Transverse colon (tissue), 4 donors: ENCODE measurements at places on chromosomes 4 and X.
A peak's percentile ranks its signal among the peaks of the same experiment; 100 is the strongest.

DNA sequence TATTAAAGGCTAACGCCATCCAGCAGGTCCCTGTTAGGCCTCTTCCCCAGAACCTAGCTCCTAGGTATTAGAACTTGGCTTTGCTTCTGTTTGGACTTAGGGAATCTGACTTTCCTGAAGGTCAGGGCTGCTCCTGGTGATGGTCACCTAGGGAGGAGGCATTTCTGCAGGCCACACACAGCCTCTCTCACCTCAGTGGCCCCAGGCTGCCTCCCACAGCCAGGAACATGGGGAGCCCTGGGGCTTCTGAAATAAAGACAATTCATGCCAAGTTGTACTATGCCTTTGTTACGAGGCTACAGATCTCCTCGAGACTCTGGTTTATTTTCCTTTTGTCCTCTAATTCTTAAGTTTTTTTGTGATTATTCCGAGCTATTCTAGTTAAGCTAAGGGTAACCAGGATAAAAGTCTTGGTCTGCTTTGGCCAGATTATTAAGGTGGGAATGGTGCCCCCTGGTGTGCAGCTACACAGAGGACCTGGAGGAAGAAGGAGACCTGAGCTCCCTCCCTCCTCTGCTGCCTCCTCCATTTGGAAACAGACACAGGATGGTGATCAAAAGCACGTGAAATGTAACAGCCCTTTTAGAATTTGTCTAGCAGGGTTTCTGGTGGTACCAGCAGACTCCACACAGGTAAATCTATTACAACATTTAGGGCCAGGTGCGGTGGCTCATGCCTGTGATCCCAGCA is 131.0 kb downstream of the DCLK2 start:
- DNase-seq = peak; percentile 69

- no peak for DNase-seq
Measured at GRCh38 chr4:17721496-17722355, 59.7 kb downstream of the FAM184B start.

- no peak for DNase-seq
Measured at GRCh38 chr4:38169524-38169923, 209.3 kb downstream of the PTTG2 start.

- no peak for DNase-seq
Measured at GRCh38 chrX:135985973-135986310, 707 bp downstream of the SLC9A6 start.

- DNase-seq = no peak
Measured at GRCh38 chr4:39732728-39733127, 34.8 kb downstream of the UBE2K start.

DNA sequence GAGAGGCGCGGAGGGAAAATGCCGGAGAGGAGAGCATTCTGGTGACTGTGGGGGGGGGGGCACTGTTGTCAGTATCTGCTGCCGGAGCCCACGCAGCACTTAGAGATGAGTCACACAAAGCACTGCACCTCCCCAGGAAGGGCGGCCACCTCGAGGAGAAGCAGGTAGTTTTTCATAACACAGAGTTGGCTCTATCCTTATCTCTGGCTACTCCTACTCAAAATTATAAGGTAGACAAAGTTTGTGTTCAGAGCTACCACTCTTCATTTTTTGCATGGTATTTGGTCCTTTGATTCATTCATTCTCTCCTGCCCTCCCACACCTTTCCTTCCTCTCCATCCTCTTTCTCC is 76.2 kb upstream of the SCOC start:
- no peak for DNase-seq

GRCh38 chrX:68894513-68895340 is 65.9 kb downstream of the EFNB1 start:
- peak; percentile 65 for DNase-seq

DNA sequence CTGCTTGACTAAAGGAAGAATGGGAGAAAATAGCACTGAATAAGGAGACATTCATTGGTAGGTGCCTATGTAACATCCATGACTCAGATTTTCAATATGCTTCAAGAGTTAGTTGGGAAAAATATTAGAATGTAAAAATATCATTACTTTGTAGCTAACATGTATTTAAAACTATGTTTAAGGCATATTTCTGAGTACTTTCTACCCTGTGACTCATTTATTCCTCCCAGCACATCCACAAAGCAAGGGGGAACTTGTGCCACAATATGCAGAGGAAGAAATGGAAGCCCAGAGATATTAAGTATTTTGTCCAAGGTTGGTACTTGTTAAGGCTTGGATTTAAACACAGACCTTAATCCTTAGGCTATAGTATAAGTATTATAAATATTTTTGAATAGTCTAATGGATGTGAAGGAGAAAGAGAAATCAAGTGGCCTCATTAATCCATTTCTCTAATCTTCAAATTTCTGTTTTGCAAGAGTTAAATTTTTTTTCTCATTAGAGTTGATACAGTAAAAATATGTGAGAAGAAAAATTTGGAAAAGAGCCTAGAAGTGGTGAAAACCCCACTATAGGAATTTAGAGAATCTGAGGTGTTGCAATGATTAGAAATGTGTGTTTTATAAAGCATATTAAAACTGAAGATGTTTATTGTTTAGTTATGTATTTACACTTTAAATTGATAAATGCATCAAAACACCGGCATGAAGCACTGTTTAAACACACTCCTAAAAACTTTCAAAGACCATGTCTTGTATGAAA is 149.3 kb upstream of the GYPA start:
- DNase-seq = no peak

DNA sequence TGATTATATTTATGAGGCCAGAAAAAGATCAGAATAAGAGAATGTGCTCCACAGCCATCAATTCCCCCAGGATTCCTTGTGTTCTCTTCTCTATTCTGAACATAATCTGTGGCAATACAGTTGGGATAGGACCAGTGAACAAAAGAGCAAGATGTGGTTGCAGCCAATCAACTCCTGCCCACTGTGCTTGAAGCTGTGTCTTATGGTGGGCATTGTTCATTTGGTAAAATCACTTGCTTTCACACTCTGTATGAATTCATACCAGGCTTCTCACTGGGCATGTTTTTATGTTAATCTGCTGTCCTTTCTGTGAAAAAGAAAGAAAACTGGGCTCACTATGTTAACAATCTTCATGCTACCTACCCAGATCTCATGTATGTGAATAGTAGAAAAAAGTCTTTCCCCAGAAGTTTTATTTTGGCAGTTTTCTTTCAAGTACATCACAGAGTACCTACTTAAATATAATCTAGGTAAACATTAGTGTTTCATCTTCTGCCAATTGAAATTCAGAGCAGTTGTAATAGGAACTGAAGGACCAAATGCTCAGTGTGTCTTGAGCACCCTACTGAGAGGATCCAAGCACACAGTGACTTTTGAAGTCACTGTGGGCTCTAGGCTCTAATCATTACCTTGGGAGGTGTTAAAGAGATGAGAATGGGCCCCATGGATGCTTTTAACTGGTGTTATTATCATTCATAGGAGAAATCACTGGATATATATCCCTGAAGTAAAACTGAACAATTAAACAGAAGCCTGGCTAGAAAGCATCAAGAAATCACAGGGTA is 429.2 kb upstream of the TRAM1L1 start:
- DNase-seq = no peak

- DNase-seq = no peak
Measured at GRCh38 chr4:134551348-134551747, 349.8 kb upstream of the PABPC4L start.

DNA sequence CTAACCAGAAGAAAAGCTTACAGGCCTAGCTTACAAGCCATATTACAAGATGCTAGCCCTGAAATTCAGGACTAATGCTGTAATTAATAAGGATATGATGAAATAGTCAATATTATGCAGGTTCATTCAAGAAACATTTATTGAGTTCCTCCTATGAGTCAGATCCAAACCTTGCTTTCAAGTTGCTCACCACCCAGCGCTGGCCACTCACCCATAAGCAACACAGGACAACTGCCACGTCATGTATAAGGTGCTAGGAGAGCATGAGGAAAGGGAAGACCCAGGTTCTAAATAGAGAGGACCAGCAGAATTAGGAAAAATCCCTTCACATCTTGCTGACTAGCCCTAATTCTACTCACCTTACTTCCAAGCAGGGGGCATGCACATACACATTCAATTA is 23.3 kb downstream of the MAML3 start:
- no peak for DNase-seq

GRCh38 chrX:1392376-1393068 is 609 bp upstream of the SLC25A6 start:
- peak; percentile 78 for DNase-seq

DNA sequence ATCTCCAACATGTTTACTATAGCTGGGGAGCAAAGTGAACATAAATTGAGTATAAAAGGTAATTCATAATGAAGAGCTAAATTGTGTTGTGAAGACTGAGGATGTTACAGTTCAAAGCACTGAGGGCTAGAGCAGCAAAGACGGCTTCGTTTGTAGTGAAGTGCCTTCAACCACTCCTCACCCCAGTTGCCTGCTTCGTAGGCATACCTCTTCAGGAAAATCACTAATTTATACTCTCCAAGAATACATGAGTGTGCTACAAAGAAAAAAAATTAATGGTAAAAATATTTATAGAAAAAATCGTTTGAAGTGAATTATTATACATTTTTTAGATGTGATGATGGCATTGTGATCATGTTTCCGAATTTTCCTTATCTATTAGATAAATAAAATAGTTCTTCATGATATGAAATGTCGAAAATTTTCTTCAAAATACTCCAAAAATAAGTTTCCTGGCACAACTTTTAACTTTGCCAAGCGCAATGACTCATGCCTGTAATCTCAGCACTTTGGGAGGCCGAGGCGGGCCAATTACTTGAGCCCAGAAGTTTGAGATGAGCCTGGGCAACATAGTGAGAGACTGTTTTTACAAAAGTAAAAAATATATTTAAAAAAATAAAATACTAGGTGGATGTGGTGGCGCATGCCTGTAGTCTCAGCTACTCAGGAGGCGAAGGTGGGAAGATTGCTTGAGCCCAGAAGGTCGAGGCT is 41.6 kb downstream of the ZFP42 start:
- no peak for DNase-seq

DNA sequence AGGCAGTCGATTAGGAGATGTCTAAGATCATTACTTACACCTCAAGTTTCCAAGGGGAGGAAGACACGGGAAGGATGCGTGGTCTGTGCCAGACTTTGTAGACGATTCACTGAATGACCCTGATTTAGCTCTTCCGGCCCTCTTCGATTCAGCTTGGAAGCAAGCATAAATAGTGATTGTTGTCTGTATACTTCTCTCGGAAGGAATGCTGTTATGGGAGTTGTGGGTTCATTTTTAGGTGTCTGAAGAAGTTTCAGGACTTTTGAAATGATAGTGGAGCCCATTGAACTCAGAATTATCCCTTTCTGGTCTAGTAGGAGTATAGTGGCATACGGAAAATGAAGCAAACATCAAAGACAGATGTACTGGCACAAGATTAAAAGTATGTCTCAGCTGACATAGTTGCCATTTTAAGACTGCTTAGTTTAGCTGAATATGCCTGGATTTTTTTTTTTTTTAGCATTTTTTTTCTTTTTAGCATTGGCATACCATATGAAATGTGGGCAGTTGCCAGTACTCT is 1.0 kb upstream of the ANKRD17 start:
- no peak for DNase-seq

- DNase-seq = no peak
Measured at GRCh38 chrX:29545878-29546277, 669.5 kb upstream of the MAGEB2 start.

DNA sequence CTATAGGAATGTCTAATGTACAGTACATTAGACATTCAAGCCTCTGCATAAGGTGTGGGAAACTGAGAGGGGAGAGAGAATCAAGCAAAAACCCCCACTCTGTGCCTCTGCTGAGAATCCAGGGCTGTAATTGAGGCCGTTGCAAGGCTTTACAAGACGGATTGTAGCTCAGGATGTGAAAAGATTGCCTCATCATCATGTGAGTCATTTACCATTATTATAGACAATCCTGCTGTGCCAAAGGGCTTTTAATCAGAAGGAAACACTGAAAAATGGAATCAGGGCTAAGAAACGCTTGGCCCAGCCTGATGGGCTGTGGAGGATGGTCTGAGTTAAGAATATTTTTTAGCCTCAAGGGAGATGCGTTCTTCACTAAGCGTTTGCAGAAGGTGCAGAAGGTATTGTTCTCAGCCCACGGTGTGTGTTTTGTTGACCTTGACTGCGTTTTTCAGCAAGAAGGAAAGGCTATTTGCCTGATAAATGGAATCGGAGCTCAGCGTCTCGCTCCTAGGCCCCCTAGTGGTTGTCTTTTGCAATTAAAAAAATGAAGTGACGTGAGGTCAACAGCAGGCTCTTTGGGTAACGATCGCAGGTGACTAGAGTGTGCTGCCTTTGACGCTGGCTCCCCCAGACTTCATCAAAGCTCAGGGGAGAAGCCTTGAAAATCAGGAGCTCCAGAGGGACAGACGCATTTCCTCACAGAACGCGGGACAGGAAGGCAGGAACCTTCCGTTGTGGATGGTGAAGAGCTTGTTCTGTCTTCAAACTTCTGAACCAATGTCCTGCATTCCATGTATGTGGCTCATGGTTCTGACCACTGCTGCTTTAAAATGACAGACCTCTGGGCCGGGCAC is 18.1 kb upstream of the CHRNA9 start:
- peak; percentile 65 for DNase-seq

GRCh38 chr4:47862297-47862696 is 24.4 kb upstream of the CORIN start:
- no peak for DNase-seq

DNA sequence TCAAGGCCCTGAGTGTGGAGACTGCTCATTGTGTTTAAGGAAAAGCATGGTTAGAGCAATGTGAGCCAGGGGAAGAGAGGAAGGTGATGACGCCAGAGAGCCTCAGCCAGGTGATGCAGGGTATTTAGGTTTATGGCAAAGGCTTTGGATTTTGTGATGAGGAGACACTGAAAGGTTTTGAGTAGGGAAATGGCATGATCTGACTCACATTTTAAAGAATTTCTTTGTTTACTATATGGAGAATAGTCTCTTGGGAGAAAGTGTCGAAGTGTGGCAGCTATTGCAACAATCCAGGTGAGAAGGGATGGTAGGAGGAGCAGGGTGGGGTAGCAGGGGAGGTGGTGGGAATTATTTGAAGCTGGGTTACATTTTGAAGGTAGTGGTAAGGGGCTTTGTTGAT is 293.4 kb upstream of the IGFBP7 start:
- DNase-seq = no peak

DNA sequence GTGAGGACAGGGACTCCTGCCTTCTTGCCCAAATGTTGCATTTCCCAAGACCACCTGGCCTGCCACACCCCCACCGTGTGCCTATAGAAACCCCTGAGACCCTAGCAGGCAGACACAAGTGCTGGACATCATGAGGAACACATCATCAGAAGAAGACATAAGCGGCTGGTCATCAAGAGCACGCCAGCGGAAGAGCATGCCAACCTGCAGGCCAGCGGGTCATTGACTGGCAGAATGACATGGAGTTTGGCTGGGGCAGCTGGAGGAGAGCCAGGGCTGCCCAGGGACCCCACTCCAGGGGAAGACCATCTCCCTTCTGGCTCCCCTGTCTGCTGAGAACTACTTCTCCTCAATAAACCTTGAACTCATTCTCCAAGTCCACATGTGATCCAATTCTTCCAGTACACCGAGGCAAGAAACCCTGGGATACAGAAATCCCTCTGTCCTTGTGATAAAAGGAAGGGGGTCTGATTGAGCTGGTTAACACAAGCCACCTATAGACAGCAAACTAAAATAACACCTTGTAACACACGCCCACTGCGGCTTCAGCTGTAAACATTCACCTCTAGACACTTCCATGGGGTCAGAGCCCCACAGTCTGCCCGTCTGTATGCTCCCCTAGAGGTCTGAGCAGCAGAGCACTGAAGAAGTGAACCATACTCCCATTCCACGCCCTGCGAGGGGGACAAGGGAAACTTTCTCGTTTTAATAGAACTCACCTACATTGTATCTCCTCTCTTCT is 164.8 kb upstream of the EMCN start:
- DNase-seq = no peak
